GM23248 (cell line): ENCODE measurements at places on chromosomes 4 and X.
A peak's percentile ranks its signal among the peaks of the same experiment; 100 is the strongest.

DNA sequence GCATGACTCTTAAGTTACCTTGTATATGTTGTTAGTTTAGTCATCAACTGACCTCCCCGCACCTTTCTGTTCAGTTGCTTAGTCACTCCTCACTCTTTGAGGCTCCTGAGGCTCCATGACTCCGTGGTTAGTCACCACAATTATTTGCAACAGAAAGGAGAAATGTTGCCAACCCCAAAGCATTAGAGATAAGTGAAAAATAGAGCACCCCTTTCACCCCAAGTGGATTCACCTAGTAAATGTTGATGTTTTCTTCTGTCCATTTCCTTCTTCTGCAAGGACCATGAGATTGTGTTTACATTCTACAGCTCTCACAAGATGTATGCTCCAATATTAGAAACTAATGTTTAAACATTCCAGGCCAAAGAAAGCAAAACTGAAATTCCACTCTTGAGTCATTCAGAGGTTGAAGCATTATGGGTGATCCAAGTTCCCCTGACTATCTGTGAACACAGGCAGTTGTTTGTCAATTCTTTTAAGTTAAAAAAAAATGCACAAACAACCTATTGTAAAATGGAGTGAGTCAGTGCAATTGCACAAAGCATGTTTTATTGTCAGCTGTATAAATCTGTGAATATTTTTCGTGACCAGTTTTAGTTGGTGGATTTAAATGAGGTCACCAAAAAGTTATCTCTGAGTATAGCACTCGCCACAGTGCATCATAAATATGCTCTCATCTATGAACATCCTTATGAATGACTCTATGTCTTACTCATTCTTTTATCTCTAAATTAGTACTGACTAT is 552.4 kb upstream of the MAGEB2 start:
- peak; percentile 92 for DNase-seq

DNA sequence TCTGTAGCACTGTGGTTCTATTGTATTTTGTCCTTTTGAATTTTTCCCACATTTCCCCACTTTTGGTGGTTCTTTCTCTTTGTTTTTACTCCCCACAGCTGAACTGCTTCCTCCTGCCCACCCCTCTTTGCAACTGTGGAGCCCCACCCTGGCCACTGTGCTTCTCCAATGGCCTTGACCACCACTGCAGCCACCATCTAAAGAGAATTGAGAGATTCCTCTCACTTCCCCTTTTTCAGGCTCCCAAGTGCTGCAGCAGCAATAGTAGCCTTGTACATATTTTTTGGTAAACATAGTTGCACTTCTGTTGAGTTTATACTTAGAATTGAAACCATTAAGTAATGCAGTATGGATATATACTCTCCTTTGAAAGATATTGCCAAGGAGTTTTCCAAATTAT is 51.3 kb upstream of the FRMPD3 start:
- no peak for DNase-seq

DNA sequence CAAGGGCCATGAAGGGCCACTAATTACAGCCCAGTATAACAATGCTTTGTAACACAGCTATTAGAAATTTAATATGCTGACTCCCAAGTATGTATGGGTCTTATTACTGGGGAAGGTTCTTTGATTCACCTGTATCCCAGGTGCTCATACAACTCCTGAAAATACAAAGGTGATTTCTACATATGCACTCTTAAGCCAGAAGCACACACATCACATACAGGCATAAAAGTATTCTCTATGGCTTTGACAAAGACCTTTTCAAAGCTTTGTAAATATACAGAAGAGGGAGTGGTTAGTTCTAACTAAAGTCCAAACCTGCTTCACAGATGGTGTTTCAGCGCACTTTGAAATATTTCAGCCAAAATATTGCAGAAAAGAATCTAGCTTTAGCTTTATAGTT is 191.5 kb downstream of the SNCA start:
- no peak for DNase-seq

DNA sequence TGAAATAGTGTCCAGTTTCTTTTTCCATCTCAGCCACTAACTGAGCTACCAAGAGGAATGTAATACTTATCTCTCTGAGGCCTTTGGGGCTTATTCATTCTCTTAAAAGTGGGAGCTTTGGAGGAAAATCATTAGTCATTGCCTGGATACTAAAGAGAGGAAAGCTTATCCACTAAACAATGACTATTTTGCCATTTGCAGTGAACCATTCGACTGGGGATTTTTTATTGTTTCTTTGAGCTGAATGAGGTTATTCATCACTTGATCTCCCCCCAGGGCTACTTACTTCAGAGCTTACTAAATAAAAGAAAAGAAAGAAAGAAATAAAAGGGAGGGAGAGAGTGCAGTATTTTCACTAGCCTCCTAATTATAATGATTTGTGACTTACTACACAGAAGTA is 1329.5 kb upstream of the TENM3 start:
- DNase-seq: peak; percentile 84

- DNase-seq: peak; percentile 86
These were observed 733 bp upstream of the NAA15 start for GRCh38 chr4:139300431-139301112.
